ENCODE measurements at places on chromosomes 2 and 18.
A peak's percentile ranks its signal among the peaks of the same experiment; 100 is the strongest.

- peak; percentile 26 for DNase-seq
Observed at GRCh38 chr18:63539904-63540510, 2.2 kb upstream of the SERPINB12 start.

- DNase-seq: peak; percentile 46
Observed at GRCh38 chr2:135948642-135949355, 36.6 kb downstream of the DARS1 start.

GRCh38 chr2:176751314-176752227 lies 461.0 kb upstream of the HNRNPA3 start:
- DNase-seq: no peak

GRCh38 chr2:60216452-60216995 lies 336.9 kb downstream of the BCL11A start:
- no peak for DNase-seq
